NCI-H460 (cell line): ENCODE measurements at places on chromosomes 16 and 17.

DNA sequence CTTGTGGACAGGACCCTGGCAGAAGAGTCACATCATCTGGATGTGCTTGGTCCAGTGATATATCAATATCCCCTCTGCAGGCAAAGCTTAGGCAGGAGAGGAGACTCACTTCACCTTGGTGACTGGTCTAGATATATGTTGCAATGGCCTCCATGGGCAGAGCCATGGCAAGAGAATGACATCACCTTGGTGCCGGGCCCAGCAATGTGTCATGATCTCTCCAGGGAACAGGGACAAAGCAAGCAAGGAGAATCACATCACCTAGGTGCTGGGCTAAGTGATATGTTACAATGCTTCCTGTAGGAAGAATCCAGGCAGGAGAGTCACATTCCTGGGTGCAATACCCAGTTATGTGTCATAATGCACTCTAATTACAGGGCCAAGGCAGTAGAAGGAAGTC is 2106.2 kb downstream of the TP53TG3F start:
- no peak for DNase-seq

- no peak for DNase-seq
Observed at GRCh38 chr16:48845261-48845660, 235.3 kb upstream of the N4BP1 start.

GRCh38 chr16:11916524-11917285 is 949 bp upstream of the GSPT1 start:
- no peak for DNase-seq

DNA sequence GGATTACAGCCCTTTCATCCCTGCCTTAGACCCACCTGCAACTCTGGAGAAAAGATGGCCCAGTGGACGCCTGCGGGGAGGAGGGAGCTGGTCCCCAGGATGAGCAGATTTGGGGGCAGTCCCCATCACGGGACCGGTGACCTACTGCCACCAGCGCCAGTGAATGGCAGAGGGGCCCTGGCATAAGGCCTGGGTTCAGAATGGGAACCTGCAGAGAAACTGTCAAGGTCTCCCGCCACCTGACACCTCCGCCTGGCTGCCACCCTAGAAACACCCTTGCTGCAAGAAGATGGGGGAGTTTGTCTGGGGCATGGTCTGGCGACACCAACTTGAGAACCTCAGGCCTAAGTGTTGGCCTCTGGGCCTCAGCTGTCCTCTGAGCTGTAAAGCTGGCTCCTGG is 335.7 kb downstream of the SEC14L1 start:
- no peak for DNase-seq

DNA sequence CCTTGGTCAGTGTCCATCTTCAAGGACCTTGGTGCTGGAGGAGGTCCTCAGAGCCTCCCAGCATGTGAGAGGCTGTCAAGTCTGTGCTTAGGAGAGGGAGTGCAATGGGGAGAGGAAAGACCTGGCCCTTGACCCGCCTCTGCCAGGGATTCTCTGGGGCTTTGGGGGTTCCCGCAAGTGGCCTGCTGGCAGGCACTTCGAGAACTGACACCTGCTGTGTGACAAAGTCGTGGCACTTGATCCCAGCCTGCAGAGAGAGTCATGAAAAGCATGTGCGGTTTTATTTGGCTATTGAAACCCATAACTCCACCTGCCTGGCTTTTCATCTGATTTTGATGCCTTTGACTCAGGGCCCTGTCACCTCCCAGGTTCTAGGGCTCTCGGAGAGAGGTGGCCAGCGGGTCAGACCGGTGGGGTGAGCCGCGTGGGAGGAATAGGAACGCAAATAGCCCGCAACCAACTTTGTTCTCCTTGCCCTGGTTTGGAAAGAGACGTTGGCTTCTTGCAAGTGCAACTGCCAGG is 42.8 kb upstream of the GSE1 start:
- DNase-seq, result no peak

GRCh38 chr17:4479982-4480751 is 18.5 kb upstream of the SPNS2 start:
- DNase-seq, result no peak

DNA sequence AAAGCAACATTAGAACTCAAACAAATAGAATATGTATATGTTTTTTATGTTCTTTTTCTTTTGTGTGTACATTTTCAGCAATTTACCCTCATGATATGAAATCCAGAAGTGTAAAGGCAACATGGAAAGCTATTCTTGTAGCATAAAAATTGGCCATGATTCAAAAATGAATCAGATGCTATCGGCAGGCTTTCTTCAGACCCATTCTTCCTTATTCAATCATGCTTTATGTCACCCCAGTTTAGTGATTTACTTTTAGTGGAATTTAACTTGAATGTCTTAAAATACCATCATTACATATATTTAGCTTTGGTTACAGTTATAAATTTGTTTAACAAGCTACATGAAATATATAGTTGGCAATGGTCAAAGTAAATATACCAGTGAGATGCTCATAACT is 21.4 kb upstream of the SMIM36 start:
- DNase-seq, result no peak

- DNase-seq, result peak; percentile 62
Observed at GRCh38 chr17:55527540-55528118, 16.4 kb upstream of the SMIM36 start.

DNA sequence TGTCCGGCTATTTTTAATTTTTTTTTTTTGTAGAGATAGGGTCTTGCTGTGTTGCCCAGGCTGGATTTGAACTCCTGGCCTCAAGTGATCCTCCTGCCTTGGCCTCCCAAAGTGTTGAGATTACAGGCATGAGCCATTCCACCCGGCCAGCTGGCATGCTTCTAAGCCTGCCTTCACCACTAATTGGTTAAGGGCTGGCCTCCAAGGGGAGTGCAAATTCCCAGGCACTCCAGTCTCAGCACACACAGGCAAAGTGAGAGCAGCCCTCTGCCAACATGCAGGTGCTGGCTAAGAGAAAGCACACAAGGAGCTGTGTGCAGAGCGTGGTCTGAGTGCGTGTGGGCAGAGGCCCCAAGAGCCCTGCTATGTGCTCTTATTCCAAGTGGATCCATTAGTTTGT is 149.8 kb upstream of the HS3ST2 start:
- DNase-seq, result no peak

DNA sequence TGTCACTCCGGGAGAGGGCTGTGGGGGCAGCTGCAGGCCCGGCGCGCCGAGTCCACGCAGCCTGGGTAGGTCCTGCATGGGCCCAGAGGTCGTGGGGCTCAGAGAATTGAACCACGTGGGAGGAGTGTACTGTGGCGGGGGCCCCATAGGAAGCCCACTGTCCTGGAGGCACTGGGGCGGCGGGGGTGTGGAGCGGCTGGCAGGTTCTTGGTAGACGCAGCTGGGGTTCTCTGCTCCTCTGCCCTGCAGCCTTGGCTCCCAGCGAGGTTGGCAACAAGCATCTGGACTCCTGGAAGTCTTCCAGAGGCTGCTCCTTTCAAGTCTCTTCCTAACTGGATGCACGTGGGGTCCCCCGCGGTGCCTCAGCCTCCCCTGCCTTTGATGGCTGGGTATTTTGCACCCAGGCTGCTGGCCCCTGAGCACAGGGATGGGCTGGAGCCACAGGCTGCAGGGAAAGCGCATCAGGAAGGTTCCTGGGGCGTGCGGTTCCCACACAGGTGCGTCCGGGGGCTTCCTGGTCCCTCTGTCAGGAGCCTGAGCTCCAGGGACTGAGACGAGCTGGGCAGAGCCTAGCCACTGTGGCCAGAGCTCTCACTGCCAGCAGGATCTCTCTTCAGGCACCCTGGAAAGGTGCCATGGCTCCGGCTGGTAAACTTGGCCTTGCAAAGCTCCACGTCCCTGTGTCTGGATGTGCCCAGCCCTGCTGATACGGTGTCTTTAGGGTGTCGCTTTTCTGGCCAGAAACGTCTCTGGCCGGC is 9.3 kb downstream of the KCTD5 start:
- DNase-seq, result no peak

DNA sequence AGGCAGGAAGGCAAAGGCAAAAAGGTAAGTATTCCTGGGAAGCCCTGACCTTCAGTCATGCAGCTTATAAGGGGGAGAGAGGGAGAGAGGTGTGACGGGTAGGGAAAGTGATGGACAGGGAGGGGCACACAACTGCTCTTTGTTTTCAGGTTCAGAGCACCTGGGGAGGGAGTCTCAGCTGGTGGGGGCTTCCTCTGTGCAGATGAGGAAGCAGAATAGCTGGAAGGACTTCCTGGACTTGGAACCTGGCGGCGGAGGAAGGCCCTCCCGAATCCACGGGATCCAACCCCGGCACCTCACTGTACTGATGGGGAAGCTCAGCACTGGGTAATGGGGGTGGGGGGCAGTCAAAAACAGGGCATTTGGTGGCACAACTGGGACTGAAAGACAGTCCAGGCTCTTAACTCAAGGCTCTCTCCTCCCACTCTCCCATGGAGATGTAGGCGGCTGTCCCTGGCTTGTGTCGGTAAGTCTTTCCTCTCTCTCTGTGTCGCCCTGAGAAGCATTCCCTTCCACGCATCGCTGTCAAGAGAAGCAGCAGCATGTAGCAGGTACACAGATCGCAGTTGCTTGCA is 11.9 kb upstream of the PITPNM3 start:
- no peak for DNase-seq

DNA sequence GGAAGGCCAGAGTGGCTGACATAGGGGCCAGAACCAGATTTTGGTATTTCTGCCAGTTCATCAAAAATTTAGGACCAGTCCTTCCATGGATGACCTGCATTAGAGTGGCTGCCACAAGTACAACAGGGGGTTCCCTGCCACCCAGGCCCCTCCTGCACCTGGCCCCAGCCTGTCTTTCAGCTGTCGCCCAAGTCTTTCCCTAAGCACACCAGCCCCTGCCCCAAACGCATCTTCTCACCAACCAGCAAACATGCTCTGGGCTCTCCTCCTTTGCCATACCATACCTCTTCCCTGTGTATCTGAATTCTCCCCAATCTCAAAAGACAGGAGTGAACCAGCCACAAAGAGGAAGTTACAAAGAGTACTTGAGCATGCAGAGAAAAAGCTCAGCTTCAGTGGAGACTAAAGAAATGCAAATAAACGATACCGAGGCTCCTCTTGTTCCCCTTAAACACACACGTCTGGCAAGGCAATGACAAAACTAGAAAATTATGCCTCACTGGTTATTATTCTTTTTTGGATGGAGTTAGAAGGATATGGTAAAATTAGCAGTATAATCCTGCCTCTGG is 130.6 kb downstream of the DYNLRB2 start:
- DNase-seq, result no peak

DNA sequence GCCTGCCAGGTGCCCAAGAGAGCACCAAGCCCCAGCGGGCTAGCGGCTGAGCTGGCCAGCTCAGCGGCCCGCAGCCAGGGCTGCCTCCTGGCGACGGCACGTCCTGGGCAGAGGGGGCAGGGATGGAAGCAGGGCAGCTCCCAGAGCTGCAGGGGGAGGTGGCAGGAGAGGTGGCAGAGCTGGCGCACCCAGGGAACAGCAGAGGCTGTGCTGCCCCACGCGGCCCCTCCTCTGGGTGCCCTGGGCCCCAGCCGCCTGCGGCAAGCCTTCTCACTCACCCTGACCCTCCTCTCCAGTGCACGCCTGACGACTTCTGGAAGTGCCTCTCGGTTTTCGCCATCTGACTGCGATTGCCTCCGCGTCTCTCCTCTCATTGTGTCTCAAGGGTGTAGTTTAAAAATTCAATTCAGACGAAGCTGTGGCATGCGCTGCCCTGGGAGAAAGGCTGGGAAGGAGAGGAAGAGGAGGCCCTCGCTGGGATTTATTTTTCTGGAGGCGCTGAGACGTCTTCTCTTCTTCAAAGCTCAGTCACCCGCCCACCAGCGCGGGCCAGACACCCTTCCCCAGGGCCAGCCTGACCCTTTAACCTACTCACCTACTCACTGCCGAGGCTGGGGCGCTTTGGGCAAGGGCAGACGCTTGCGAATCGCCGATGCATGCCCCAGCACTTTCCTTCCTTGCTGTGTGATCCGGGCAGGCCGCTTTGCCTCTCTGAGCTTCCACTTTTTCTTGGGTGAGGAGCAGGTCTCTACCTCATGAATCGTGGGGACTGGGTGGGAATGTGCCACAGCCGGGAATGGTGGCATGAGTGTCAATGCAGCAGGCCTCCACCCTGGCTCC is 24.9 kb downstream of the GSE1 start:
- DNase-seq, result no peak

DNA sequence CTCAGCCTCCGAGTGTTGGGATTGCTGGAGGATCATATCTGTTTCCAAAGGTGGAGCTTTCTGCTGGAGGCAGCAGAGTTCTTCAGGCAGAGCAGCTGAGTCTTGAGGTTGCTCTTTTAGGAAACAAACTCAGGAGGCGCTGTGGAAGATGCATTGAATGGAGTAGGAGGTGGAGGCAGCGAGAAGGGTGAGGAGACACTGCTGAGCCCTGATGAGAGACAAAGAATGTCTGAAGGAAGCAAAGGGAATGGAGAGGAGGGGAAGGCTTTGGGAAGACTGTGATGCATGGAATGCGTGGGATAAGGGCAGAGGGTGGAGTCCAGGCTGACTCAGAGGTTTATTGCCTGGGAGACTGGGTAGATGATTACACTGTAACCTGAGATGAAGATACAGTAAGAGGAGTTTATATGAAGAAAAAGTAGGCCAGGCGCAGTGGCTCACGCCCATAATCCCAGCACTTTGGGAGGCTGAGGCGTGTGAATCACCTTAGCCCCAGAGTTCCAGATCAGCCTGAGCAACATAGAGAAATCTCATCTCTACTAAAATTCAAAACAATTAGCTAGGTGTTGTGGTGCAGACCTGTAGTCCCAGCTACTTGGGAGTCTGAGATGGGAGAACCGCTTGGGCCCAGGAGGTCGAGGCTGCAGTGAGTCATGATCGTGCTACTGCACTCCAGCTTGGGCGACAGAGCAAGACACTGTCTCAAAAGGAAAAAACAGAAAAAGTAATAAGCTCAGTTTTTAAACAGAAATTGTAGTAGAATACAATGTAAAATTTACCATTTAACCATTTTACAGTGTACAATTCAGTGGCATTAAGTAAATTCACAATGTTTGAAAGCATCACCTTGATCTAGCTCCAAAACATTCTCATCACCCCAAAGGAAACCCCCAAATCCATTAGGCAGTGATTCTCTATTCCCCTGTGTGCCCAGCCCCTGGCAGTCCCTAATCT is 17.8 kb upstream of the TMEM219 start:
- DNase-seq, result peak; percentile 98

DNA sequence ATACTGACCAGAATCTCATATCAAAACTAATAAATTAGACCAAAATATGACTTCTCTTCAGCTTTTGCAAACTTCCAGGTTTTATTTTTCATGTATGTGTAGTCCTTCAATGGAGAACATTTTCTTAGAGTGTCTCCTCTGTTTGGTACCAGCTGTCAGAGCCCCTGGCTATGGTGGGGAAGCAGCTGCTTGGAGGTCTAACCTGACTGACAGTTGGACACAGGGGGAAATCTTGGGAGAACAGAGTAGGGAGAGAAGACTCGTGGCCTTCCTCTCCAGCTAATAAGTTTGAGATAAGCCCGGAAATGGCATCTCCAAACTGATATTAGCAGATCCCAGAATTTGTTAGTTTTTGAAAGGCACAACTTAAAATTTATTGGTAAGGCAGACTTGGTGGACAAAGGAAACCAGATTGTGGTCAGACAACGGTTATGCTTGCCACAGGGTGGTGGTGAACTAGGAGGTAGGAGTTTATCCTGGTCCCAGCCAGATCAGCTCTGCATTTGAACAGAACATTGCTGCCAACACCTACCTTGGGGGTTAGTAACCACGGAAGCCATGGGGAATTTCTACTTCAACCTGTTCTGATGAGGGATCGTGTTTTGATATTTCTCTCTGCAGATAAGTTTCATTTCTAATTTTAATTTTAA is 39.2 kb upstream of the IRX3 start:
- DNase-seq, result no peak

GRCh38 chr17:1588821-1589585 is 26.4 kb upstream of the PITPNA start:
- no peak for DNase-seq

- DNase-seq, result no peak
Observed at GRCh38 chr16:82005027-82005830, 6.0 kb downstream of the SDR42E1 start.

- no peak for DNase-seq
Observed at GRCh38 chr17:47620503-47621245, 29.0 kb upstream of the KPNB1 start.

GRCh38 chr17:44210342-44211192 is 8.9 kb downstream of the UBTF start:
- DNase-seq, result peak; percentile 79
